ENCODE measurements at places on chromosomes 1 and 21.
A peak's percentile ranks its signal among the peaks of the same experiment; 100 is the strongest.

DNA sequence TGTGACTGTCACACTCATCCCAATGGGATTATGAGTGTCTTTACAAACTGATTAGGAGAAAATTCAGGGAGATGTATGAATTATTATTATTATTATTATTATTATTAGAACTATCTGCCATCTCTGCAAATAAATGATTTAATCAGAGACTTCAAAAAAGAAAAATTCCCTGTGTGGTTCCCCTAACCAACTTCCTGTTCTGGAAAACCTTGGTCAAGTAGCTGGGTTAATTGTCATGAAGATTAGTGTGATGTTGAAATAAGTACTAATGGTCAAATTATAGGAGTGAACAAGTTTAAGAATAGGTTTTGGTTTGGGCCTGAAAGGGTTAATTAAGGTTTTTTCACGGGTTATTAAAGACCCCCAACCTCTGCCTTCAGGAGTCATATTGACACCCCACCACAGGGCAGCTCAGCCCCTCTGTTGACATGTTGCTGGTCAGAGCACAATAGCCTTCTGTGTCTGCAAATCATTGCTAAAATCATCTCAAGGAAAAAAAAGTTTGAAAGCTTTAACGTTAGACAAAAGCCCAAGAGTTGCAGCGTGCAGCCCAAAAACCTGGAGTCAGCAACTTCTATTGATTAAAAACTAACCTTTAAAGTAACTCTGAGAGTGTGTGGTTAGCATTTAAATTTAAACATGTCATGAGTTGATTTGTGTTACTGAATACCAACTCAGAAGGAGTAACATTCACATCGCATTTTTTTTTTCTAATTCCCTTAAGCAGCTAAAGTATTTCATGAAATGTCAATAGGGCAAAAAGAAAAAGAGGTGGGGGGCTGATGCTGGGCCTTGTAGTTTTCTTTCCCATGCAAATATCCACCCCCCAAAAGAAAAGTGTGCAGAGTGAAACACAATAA lies 272.5 kb downstream of the TM2D1 start:
- peak; percentile 33 for DNase-seq

GRCh38 chr21:44927587-44928461 lies 7.1 kb upstream of the ITGB2 start:
- peak; percentile 65 for DNase-seq

DNA sequence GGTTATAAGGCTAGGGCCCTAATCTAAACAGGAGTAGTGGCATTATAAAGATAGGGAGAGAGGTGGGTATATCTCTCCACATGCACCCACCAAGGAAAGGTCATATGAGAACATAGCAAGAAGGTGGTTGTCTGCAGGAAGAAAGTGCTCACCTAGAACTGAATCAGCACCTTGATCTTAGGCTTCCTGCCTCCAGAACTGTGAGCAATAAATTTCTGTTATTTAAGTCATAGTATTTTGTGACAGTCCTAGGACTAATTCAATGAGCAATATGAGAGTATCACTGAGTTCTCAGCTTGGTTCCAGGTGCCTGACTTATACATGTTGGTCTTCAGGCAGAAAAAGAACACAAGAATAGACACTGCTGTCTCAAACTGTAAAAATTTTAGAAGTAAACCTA lies 51.8 kb downstream of the MRPL39 start:
- DNase-seq = no peak

DNA sequence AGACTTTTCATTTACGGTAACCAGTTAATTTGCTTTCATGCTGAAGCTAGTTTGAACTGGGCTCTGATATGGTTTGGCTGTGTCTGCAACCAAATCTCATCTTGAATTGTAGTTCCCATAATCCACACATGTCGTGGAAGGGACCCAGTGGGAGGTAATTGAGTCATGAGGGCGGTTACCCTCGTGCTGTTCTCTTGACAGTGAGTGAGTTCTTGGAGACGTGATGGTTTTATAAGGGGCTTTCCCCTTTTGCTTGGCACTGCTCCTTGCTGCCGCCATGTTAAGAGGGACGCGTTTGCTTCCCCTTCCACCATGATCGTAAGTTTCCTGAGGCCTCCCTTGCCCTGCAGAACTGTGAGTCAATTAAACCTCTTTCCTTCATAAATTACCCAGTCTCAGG lies 10.3 kb upstream of the FHAD1 start:
- DNase-seq = no peak

DNA sequence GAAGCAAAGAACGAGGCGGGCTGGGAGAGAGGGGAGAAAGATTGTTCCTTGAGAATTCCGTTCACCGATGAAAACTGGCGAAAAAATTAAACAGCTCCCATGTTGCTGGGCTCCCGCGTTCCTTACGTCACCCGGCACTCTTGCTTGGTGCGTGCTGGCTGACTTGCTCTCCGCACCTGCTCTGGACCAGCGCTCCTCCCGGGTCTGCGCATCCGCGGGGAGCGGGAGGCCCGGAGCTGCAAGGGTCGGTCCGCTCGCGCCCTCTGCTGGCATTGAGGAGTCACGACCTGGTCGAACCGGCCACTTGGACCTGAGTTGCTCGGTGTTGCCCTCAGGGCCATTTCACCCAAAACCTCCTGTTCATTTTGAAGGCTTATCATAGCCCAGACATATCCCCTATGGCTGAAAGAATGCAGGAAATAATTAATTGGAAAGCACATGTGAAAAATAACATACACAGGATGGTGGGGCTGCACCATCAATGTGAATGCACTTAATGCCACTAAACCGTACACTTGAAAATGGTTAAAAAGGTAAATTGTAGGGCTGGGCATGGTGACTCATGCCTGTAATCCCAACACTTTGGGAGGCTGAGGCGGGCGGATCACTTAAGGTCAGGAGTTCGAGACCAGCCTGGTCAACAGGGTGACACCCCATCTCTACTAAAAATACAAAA lies 98.9 kb upstream of the BACE2 start:
- DNase-seq = peak; percentile 91

DNA sequence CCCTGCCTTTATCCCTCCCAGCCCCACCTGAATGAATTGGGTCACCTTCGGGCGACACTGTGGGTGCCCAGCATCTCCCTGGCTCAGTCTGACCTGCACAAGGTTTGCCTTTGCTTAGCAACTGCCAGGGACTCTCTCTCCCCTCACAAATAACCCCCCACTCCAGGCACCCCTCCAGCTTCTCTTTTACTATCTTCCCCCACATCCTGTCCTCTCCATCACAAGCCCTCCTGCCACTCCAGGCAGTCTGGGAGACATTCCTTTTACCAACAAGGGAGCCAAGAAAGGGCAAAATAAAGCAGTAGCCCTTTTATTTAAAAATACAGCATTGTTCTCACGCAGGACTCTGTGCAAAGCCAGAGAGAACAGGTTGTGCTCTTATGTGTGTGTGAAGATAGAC lies 23.9 kb downstream of the LGR6 start:
- no peak for DNase-seq

DNA sequence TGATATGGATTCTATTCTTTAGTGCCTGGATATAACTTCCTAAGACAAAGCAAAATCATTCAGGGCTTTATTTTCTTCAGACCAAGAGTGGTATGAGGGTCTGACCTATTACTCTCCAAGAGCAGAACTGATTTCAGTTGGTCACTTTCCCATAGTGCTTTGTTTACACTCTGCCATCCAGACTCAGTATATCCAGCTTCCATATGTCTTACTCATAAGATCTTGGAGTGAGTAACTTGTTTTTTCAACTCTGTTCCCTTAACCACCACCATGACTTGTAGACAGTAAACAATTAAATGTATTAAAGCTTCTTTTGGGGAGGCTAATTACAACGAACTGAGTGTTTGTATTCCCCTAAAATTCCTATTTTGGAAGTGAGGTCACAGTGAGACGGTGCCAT lies 83.4 kb downstream of the USP24 start:
- peak; percentile 38 for DNase-seq

- peak; percentile 98 for DNase-seq
Measured at GRCh38 chr1:19010995-19011844, 54.7 kb upstream of the IFFO2 start.

All from adipocyte (in vitro differentiated cells).